Activated CD4-positive, alpha-beta T cell treated with anti-CD3 and anti-CD28 coated beads for 48 hours (primary cell): ENCODE measurements at places on chromosomes 3 and 15.

DNA sequence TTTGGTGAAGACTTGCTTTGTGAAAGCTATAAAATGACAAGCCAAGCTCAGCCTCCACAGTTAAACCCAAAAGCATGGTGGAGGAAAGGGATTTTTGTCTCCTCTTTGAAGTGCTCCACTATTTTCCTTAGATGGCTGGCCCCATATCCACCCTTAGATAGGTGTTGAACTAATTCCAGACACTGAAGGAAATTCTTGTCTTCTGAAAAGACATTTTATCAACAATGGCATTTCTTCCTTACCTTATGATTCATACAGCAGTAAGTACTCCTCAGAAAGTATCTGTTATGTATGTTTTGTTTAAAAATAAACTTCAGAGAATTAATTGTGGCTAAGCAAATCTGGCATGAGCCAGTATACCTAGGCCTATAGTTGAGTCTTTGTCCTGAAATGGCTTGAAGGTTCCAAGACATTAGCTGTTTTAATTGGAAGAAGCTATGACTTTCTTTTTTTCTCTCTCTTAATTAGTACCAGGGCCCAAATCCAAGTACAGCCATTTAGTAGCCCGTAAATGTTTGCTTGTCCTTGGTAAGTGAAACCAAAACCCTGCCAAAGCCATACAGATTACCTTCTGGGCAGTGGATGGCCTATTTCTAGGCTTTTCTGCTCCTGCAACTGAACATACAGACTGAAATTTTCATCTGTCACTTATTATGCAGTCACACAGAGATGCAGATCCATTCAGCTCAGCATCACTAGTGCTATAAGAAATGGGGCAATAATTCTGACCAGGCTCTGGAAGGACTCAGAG, 5.1 kb upstream of the BFSP2 start:
- no peak for DNase-seq

- no peak for DNase-seq
Measured at GRCh38 chr3:87949189-87949878, 109.5 kb downstream of the CGGBP1 start.

DNA sequence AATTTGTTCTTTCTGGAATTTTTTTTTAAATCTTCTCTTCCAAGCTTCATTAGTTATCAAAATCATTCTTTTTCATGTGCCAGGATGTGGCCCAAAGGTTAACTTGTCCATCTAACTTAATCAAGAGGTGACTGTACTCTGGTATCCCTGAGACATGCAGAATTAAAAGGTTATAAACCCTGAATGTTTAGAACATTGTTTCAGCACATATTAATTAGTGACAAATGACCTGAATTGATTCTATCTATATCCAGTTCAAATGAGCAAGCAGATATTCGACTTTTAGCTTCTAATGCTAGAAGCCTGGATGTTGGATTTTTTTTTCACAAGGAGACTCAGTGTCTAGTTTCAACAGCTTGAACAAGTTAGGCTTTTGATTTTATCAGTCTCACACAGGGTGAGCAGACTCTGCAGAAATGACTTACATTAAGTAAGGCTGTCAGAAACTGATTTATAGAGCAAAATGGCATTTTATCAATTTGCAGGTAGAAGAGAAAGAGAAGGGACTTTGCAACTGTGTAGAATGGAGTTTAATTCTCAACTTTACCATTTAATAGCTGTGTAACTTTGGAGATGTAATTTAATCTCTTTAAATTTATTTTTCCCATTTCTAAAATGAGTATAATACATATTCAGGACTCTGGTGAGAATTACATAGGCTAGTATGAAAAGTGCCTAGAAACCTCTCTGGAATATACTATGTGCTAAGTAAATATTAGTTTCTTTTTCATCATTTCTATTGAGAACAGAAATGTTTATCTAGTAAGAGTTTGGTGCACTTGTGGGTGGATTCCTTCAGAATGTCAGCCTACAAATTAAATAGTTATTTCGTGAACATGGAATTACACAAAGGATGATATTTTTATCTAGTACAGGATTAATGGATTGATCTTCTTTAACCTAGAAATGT, 100.0 kb downstream of the ALCAM start:
- no peak for DNase-seq

DNA sequence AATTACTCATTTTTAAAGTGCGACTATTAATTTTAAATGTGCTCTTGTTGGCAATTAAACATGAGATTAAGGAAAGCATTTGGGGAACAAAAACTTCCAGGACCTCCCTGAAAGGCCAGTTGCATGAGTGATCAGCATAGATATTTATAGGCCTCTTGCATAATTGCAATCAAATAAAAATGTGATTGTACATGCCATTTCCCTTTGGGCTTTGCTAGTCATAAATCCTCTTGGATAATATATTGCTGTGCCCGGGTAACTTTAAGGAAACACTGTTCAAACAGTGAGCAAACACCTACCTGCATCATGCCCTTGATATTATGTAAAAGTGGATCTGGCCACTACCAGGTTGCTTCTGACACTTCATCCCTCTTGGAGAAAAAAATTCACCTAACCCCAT, 239.1 kb downstream of the MCTP2 start:
- DNase-seq = no peak

- no peak for DNase-seq
Measured at GRCh38 chr3:64873400-64873799, 185.6 kb upstream of the ADAMTS9 start.

DNA sequence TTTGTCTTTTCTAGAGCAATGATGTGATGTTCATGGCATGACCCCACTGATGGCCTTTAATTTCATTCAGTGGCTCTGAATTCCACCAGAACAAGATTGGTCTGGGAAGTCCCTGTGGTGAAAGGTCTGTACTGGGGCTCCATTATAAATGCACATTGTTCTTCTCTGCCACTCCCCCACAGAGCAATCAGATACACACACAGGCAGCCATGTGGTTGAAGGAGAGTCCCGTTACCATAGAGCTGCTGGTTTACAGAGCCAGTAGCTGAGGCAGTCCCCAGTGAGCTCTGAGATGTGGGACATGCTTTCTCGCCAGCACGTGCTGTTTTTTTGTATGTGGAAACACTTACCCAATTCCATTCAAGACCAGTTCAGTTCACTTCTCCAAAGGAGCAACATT, 172.7 kb upstream of the TRIM42 start:
- DNase-seq = no peak

DNA sequence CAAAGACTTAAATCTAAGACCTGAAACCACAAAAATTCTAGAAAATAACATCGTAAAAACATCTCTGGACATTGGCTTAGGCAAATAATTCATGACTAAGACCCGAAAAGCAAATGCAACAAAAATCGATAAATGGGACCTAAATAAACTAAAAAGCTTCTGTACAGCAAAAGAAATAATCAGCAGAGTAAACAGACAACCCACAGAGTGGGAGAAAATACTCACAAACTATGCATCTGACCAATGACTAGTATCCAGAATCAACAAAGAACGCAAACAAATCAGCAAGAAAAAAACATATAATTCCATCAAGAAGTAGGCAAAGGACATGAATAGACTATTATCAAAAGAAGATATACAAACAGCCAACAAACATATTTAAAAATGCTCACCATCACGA, 749.4 kb downstream of the PLOD2 start:
- DNase-seq = no peak

- DNase-seq = no peak
Measured at GRCh38 chr3:71346061-71346460, 237.5 kb downstream of the FOXP1 start.
